ENCODE measurements at places on chromosomes 6 and 20.

GRCh38 chr6:157139054-157139708, 184.1 kb downstream of the TMEM242 start:
- no peak for DNase-seq

- DNase-seq: no peak
Measured at GRCh38 chr6:129130106-129130505, 247.2 kb downstream of the LAMA2 start.

DNA sequence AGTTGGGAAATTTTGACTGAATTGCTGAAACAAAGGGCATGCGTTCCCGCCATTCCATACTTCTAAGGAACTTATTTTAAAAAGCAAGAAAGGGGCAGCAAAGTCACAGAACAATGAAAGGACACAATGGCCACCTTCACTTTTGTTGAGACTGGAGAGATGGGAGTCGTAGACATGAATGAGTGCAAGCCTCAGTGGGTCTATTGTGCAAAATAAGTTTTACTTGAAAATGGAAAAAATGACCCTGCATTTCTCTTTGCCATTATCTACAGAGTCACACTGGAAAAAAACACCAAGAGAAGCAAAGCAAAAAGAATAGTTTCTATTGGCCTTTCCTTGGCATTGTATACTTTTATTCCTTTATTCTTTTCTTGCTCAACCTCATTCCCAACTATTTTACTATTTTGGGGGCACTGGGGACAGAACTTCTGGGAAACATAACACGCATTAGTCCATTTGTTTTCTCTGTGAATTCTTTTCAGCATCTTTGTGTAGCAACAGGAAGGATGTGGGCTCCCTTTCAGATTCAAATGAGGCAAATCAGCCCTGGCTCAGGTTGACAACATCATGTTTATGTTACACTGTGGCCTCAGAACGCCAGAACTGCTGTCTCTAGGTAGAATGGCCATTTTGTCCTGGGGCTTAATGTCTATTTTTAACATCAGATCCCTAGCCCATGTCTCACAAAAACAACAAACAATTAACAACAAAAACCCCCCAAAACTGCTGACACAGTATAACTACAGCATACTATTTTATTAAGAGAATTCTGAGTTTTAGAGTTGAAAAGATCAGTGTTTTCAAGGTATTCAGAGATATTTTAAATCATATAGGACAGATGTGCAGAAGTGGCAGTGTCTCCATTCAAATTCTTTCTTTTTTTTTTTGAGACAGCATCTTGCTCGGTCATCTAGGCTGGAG, 122.2 kb downstream of the FYN start:
- DNase-seq: peak; percentile 91

- no peak for DNase-seq
Measured at GRCh38 chr6:134517145-134517658, 199.3 kb upstream of the SGK1 start.

DNA sequence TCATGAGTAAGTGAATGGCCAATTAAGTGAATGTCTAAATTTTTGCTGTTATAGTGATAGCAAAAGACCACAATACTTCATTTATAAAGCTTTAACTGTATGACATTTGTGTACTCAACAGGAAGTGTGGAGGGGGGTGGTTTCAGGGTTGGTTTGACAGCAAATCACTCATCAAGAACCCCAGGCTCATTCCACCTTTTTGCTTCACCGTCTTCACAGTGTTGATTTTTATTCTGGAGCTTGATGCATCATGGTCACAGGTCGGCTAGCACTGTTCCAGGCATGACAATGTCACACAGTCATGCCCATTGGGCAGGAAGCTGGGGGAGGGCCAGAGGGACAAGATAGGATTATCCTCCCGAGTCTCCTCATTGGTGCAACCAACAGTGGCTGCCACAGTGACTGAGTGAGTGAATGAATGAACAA, 75.0 kb downstream of the MDGA1 start:
- DNase-seq: peak; percentile 47

DNA sequence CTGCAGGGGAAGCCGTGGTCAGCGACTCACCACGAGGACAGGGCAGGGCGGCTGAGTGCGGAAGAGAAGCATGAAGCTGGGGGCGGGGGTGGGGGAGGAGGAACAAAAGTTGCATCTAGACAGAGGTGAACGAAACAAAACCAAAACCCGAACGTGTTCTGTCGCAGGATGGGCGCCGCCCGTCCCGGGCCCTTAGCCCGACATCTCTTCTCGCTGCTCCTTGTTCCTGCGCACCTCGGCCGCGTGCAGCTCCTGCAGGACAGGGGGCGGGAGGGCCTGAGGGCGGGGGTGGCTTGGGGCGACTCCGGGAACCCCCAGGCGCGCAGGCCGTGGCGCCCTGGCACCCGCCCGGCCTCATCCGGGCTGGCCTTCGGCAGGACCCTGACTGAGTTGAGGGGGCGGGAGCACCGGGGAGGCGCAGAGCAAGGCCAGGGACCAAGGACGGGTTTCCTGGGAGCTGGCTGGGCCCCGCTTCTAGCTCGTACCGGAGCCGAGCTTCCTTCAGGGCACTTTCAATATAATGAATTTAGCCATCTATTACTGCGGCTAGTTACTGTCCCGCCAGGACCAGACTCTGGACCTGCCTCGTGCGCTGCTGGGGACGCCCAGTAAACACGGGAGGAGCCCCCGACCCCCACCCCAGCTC, 12.0 kb downstream of the STMN3 start:
- peak; percentile 65 for DNase-seq

DNA sequence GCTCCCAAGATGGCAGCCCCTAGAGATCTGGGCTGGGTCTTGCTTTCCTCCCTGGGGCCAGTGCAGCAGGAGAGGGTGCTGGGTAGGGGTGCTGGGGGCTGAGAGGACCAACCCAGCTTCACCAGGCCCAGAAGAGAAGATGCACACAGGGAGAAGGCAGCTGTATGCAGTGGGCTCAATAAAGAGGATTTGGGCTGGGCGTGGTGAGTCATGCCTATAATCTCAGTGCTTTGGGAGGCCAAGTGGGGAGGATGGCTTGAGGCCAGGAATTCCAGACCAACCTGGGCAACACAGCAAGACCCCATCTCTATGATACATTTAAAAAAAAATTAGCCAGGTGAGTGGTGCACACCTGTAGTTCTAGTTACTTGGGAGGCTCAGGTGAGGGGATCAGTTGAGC, 25.7 kb upstream of the EMILIN3 start:
- no peak for DNase-seq

- peak; percentile 84 for DNase-seq
Measured at GRCh38 chr6:41958022-41958856, 16.6 kb upstream of the CCND3 start.

DNA sequence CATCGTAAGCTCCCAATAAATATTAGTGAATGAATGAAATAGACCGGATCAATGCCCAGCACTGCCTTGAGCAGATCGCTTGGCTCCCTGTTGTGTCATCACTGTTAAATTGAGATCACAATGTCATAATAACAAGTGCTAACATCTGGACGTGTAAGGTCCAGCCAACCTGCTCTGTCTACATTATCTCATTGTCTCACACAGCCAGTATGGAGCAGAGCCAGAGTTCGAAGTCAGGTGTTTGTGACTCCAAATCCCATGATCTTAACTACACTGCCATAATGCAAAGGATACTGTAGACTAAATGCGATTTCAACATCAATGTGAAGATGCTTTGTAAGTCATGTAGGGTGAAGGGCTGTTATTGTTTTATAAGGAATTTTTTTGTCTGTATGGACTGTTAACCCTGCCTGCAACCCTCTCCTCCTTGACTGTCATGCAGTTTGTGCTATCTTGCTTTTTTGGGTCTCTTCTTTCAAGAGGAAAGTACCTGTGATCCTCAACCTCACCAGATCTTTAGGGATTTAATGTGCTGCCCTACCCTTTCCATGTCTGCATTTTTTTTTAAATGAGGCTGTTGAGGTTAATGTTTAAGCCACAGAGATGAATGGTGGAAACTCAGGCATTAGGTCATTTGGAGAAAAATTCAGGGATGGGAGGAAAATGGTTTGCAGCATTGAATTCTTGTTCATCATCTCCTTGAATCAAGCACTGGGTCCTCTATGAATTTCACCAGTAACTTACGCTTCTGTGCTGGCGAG, 49.0 kb upstream of the OCSTAMP start:
- DNase-seq: no peak

- no peak for DNase-seq
Measured at GRCh38 chr6:117138425-117138824, 126.9 kb upstream of the VGLL2 start.

GRCh38 chr6:155578251-155578650, 122.6 kb upstream of the NOX3 start:
- no peak for DNase-seq

DNA sequence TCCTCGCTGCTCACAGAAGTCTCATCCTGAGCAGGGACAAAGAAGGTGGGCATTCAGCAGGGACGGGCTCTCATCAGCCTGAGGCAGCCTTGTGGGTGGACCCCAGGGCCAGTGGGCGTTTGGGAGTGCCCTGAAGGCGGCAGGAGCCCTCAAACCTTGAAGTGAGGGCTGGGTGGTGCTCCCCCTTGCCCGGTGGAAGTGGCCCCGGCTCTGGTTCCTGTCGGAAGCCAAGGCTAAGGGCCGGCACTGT, 110.5 kb downstream of the NOL4L start:
- DNase-seq: no peak

DNA sequence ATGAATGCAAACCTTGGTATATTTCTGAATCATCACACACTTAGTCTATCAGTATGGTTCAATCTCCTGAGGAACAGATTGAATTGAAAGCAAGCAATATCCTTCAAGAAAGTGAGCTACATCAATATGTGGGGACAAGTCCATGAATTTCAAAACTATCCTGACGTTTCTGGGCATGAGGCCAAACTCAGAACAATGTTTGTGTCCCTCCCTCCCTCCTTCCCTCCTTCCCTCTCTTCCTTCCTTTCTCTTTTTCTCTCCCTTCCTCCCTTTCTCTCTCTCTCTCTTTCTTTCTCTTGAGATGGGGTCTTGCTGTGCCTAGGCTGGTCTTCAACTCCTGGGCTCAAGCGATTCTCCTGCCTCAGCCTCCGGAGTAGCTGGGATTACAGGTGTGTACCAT, 27.9 kb upstream of the SYNCRIP start:
- no peak for DNase-seq

- DNase-seq: no peak
Measured at GRCh38 chr6:18216411-18216810, 47.9 kb downstream of the DEK start.

- DNase-seq: no peak
Measured at GRCh38 chr6:127301199-127301700, 34.6 kb downstream of the RNF146 start.

- no peak for DNase-seq
Measured at GRCh38 chr6:152129691-152130151, 322.2 kb downstream of the ESR1 start.

DNA sequence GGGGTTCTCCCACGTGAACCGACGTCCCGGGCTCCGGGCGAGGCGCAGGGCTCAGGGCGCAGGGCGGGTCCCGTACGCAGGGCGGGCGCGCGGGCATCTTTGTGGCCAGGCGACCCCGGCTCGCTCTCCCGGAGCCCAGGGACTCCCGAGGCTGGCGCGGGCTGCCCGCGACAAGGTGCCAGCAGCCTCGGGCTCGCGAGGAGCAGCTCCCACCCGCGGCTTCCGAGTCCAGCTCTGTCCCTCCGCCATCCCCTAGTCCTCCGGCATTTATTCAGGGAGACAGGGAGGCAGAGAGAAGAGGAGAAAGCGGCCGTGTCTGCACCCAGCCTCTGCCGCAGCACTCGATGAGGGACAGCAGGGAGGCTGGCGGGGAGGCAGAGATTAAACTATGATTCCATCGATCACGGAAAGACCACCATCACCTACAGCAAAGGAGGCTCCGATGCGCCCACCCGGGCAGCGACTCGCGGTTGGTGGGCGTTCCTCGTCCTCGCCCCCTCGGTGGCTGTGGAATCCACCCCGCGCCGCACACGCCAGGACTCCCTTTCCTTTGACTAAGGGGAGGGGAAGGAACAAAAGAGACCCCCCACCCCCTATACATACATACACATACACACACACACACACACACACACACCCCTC, 1.1 kb downstream of the RGS17 start:
- no peak for DNase-seq

GRCh38 chr6:154292855-154293519, 63.6 kb downstream of the IPCEF1 start:
- DNase-seq: no peak

GRCh38 chr6:44696686-44697085, 309.2 kb downstream of the CDC5L start:
- no peak for DNase-seq

- DNase-seq: no peak
Measured at GRCh38 chr20:44990957-44991356, 24.6 kb downstream of the STK4 start.

DNA sequence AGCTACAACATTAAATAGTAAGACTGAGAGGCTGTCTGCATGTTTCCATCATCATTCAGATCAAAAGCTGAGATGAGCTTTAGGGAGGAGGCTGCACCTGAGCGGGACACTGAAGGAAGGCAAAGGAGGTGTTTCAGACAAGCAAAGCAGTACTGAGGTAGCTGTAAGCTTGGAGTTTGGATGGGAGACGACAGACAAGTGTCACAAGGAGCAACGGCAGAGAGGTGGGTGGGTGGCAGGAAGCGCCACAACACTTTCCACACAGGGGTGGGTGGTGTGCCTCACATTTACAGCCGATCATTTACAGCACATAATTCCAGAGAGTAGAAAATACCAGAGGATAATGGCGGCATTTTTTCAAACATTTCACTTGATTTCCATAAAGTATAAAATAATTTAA, 205.5 kb upstream of the SHLD1 start:
- no peak for DNase-seq

GRCh38 chr6:128158496-128158895, 257.6 kb upstream of the THEMIS start:
- DNase-seq: no peak

DNA sequence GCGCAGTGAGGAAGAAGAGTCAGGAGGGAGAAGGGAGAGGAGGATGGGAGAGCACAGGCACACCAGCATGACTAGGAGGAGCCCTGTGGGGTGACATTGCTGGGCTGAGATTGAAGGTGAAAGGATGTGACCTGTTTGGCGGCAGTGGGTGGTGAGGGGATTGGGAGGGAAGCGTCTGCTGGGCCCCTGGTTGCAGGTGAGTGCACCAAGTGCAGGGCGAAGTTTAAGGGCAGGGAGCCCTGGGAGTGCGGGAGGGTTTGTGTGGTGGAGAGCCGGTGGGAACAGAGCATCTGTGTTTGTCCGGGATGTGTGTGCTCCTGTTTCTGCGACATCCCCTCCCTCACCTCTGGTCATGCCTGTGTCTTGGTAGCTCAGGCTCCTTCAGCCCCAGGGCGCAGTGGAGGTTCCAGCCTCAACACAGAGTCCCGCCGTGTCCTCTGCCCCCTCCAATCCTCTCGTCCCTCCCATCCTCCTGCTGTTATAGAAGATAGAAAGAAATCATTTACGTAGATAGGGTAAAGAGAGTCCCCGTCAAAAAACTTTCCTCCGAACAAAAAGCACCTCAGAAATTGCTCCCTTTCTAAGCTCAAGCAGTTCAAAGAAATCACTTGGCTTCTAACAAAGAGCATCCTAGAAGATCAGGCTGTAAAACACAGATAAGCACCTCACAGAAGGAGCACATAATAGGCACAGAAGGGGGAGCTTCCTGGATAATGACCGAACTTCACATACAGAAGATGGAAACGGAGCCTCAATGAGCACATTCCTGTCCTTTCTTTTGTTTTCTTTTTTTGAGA, 25.0 kb downstream of the ULBP1 start:
- no peak for DNase-seq

GRCh38 chr6:158830736-158831135, 11.6 kb upstream of the EZR start:
- no peak for DNase-seq

GRCh38 chr6:111291336-111292259, 191.4 kb downstream of the REV3L start:
- DNase-seq: no peak
